ENCODE measurements at places on chromosomes 6 and 20. TPM values are rescaled to one million over a fixed set of nuclear protein-coding genes. Genes with fewer than 3 reads are reported as not detected.

Gene PRSS16
- total RNA-seq: 2.7 TPM

Gene RGL2
- total RNA-seq: 11.0 TPM

Gene MTFR2
- 13.6 TPM for total RNA-seq

Gene NKAIN4
- total RNA-seq: 6.4 TPM

Gene EEF1E1
- 57.5 TPM for total RNA-seq

All from A549 treated with RU486 at 1 μM for 4 hours (cell line).